NCI-H510A (cell line): ENCODE measurements at places on chromosomes 3 and 15.

- DNase-seq: no peak
Measured at GRCh38 chr3:34185301-34185700, 386.9 kb downstream of the PDCD6IP start.

GRCh38 chr15:80503319-80503952 lies 99.3 kb downstream of the ARNT2 start:
- no peak for DNase-seq

DNA sequence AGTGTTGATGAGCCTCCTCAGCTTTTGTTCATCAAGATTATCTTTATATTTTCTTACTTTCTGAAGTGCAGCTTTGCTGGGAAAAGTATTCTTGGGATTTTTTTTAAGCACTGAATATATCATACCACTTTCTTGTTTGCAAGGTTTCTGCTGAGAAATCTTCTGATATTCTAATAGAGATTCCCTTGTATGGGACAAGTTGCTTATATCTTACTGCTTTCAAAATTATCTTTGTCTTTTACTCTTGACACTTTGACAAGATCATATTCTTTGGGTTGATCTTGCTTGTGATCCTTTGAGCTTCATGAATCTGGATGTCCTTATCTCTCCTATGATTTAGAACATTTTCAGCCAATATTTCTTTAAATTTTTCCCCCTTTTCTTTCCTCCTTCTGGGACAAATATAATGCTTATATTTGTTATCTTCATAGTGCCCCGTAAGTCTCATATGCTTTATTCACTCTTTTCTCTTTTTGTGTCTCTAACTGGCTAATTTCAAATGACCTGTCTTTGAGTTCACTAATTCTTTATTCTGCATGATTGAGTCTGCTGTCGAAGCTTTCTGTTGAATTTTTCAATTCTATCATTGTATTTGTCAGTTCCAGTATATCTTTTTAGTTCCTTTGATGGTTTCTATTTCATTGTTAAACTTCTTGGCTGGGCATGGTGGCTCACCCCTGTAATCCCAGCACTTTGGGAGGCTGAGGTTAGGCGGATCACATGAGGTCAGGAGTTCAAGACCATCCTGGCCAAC lies 211.4 kb upstream of the MANF start:
- DNase-seq: no peak

- DNase-seq: no peak
Measured at GRCh38 chr3:78791753-78792152, 976.0 kb downstream of the ROBO1 start.

- peak; percentile 87 for DNase-seq
Measured at GRCh38 chr3:42214064-42214463, 51.9 kb downstream of the CCK start.

- no peak for DNase-seq
Measured at GRCh38 chr15:43107751-43108150, 1.9 kb upstream of the UBR1 start.

GRCh38 chr15:80501476-80501875 lies 97.3 kb downstream of the ARNT2 start:
- no peak for DNase-seq

DNA sequence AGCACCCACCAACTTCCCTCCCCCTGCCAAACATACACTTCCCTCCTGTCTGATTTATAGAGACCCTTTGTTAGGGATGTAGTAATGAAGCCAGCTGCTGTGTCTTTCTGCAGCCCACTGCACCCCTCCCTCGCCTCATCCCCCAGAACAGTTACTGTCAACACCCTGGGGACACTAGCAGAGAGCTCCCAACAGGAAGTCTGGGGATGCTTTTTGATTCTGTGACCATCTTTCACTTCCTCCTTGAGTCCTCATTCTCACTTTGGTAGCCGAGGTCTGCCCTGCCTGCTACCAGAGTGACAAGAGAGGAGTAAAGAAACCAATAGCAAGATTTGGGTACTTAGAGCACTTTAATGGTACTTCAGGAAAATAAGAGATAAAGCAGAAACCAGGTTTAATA lies 201.6 kb downstream of the SATB1 start:
- DNase-seq: no peak

GRCh38 chr3:126835472-126836219 lies 131.6 kb downstream of the CHCHD6 start:
- DNase-seq: no peak

- no peak for DNase-seq
Measured at GRCh38 chr15:93158097-93158900, 69.3 kb upstream of the RGMA start.

- no peak for DNase-seq
Measured at GRCh38 chr15:80607287-80607980, 87.7 kb upstream of the ABHD17C start.

DNA sequence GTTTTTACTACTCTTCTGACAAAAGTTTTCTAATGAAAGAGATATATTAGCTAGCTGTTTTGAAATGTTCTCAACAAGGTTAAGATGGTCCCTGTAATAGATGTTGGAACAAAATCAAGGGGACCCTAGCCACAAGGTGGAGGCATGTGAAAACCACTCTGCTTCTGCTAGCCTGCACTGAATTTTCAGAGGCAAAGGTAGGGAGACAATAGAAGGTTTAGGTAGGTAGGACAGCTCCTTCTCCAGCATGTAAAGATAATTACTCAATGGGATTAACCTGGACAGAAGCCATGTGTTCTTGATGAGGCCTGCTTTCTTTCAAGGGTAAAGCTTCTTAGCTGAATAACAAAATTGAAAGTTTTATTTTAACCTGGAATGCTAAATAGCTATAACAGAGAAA lies 333.5 kb downstream of the LSAMP start:
- no peak for DNase-seq
